ENCODE measurements at places on chromosomes 4 and X. TPM values are rescaled to one million over a fixed set of nuclear protein-coding genes. Genes with fewer than 3 reads are reported as not detected.

DNA sequence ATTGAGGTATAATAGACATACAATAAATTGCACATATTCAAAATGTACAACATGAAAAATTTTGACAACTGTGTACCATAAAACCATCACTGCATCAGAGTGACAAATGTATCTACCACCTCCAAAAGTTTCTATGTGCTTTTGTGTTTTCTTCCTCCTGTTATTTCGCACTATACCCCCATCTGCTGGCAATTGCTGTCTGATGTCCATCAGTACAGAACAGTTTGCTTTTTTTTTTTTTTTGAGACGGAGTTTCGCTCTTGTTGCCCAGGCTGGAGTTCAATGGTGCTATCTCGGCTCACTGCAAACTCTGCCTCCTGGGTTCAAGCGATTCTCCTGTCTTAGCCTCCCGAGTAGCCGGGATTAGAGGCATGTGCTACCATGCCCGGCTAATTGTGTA lies 154.3 kb upstream of the GIMD1 start:
- DNase-seq: no peak

The GATA1 gene
- 0.25 TPM for total RNA-seq

DNA sequence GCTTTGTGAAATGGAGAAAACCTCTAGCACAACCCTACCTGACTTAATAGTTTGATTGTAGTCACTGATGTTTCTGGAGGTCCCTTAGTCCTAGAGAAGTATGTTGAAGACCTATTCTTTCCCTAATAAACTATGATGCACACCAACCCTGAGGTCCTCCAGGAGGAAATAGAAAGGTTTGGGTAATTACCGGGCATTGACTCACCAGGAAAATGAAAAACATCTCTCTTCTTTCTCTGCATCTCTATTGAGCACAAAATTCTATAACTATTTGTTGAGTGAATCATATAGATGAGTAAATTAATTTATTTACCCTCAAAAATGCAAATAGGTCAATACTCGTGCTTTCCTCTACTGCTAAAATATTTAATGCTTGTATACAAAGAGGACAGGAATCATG lies 582.4 kb upstream of the FAM241A start:
- DNase-seq: no peak

The OPN1MW3 gene
- not detected for total RNA-seq

- DNase-seq: no peak
Measured at GRCh38 chr4:165398570-165398969, 19.8 kb downstream of the CPE start.

The IL9R gene
- 5.8 TPM for total RNA-seq

The CMC4 gene
- 7.6 TPM for total RNA-seq

The OTOP1 gene
- total RNA-seq: not detected

DNA sequence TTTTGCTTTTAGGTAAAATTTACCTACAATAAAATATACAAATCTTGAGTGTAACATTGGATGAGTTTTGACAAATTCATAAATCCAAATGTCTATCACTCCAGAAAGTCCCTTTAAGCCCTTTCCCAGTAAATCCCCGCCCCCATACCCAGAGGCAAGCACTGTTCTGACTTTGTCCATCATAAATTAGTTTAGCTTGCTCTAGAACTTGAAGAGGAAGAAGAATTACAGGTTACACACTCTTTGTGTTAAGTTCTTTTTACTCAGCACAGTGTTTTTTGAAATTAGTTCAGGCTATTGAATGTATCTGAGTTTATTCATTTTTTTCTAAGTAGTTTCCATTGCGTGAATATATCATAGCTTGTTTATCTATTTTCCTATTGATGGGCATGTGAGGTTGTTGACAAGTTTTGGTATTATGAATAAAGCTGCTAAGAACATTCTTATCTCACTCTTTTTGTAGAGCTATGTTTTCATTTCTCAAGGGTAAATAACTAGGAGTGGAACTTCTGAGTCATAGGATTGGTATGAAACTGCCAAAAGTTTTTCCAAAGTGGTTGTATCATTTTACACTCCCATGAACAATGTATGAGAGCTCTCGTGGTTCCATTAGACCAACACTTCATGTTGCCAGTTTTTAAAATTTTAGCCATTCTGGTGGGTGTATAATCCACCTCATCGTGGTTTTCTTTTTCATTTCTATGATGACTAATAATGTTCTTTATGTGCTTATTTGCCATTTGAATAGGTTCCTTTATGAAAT lies 22.4 kb upstream of the HPSE start:
- DNase-seq: peak; percentile 32

The DGKK gene
- not detected for total RNA-seq

The RHOXF1 gene
- total RNA-seq: not detected

DNA sequence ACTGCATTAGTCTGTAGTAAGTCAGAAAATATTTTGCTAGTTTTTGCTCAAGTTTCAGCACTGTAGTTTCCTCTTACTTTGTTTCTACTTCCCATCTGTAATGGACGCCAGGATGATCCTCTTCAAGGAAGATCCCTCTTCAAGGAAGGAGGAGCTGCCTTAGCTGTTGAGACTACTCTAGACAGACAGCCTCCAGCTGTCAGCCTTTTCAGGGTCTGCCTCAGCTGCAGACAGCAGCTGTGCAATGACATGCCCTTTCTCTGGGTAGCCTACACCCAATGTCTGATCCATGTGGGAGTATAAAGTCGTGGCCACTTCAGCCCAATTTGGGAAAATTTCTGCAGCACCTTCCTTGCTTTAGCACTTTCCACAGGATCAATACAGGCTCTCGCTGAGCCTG lies 281.0 kb upstream of the MAOA start:
- DNase-seq: no peak

- DNase-seq: no peak
Measured at GRCh38 chr4:11650801-11651596, 222.3 kb upstream of the HS3ST1 start.

- DNase-seq: no peak
Measured at GRCh38 chr4:109383823-109384222, 49.8 kb upstream of the SEC24B start.

DNA sequence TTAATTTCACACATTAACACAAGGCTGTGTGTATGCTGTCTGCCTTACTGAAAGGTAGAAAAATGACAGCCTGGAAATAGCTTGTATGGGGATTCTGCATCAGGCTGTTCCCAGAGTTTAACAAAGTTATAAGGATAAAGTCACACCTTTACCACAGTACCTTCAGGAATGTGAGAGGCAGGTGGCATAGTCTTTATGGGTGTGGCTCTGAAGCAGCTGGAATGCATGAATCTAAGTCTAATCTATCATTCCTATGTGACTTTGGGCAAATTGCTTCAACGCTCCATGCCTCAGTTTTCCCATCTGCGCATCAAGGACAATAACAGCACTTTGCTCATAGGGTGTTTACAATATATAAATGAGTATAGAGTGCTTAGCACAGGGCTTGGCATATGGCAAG lies 84.2 kb upstream of the EGFL6 start:
- DNase-seq: no peak

DNA sequence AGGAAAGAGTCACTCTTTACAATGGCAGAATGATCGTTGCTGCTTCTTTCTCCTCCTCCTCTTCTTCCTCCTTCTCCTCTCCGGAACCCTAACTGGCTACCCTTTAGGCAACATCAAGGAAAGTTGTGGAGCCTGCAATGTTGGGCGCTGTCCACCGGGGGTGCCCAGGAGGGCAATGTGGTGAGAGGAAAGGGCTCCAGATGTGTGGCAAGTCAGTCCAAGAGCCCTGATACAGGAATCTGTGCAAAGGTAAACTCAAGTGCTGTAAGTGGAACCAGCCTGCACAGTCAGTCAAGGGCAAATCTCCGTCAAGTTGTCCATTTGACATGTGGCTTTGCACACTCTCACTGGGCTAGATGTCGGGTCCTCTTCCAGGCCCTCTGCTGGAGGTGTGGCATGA lies 2.8 kb downstream of the RTL5 start:
- peak; percentile 27 for DNase-seq

- DNase-seq: no peak
Measured at GRCh38 chr4:3145234-3145924, 70.9 kb downstream of the HTT start.

DNA sequence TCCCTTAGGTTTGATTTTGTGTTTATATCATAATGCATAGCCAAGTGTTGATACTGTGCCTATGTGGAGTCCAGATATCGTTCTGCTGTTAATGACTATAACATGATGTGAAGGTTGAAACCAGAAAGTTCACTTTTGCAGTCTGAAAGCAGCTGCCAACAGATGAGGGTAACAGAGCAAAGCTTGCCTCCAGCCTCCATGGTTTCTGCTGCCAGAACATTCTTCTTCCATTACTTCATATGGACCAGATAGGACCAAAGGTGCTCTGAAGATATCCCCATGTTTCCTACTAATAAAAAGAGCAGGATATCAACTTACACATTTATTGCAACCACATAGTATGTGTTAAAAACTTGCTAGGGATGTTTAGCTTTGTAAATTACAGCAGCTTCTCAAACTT lies 394.1 kb downstream of the SPRY1 start:
- DNase-seq: no peak

The APLN gene
- total RNA-seq: 2.0 TPM

DNA sequence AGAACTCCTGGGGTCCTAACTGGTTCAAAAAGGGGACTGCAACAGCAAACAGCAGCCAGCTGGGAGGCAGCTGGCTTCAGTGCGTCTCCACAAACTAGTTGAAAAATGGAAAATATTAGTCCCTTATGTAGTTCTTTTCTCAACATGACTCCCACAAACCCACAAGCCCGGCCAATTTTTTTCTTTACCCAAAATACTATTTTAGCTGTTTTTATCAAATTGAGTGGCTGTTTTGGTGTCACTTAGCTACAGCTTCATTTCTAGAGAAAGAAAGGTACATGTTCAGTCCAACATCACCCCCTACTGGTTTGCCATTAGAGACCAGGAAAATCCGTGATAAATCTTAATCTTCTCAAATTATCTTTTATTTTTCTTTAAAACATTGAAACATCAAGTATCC lies 97.2 kb downstream of the GUCY2F start:
- no peak for DNase-seq

GRCh38 chr4:113499696-113500095 lies 261.8 kb downstream of the CAMK2D start:
- DNase-seq: no peak

- DNase-seq: no peak
Measured at GRCh38 chr4:175090116-175090515, 172.0 kb downstream of the ADAM29 start.

DNA sequence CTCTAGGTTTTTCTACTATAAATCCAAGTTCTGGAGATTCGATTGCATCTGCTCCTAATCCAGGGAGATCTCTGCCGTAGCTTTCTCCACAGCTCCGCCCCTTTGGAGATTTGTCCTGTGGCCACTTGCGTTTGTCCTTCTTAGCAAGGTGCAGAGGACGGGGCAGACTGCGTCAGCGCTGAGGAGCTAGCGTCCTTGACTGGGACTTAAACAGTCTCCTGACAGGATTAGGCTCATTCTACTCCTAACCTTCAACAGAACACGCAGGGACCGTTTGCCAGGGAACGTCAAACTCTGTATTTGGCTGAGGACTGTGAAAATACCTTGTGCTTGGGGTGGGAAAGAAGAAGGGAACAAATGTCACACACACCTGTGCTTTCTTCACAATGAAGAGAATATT lies 38.6 kb downstream of the SORBS2 start:
- no peak for DNase-seq

The ARX gene
- not detected for total RNA-seq

- no peak for DNase-seq
Measured at GRCh38 chrX:10021461-10022272, 54.5 kb downstream of the CLDN34 start.

GRCh38 chr4:4888695-4889094 lies 29.2 kb downstream of the MSX1 start:
- no peak for DNase-seq

The TMPRSS11E gene
- not detected for total RNA-seq

The NKX6-1 gene
- total RNA-seq: not detected

DNA sequence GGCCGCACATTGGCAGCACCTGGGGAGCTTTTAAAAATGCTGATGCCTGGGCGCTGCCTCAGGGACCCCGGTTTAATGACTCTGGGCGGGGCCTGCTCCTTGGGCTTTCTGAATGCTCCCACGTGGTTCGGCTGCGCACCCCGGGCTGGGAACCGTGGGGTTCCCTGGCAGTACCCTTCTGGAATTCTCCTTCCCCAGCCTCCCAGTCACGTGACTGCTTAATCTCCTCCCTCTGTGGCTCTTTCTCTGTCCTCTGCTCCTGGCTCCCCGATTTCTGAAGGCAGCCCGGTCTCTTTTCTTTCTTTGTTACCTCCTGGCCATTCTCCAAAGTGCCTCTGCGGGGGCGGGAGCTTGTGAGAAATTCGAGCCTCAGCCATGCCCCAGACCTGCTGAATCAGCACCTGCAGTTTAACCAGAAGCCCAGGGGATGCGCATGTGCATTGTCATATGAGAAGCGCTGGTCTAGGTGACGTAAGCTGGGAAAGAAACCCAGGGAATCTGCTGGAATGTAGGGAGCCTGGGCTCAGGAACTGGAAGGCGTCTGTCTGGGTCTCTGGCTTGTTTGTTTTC lies 16.6 kb downstream of the CLCN4 start:
- DNase-seq: no peak

DNA sequence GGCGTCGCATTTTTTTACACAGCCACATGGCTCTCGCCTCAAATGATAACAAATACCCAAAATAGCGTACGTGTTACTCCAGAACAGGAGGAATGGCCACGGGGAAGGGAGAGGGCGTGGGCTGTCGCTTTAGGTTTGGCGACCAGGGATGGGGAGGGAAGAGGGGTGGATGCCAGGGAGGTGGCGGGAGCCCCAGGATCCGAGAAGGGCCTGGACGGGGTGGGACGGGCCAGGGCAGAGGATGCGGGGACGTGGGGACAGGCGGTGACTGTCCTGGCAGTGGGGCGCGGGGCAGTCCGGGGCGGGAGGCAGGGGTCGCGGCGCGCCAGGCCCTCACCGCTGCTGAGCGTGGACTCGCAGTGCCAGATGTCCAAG lies 631 bp downstream of the TMEM47 start:
- DNase-seq: no peak

DNA sequence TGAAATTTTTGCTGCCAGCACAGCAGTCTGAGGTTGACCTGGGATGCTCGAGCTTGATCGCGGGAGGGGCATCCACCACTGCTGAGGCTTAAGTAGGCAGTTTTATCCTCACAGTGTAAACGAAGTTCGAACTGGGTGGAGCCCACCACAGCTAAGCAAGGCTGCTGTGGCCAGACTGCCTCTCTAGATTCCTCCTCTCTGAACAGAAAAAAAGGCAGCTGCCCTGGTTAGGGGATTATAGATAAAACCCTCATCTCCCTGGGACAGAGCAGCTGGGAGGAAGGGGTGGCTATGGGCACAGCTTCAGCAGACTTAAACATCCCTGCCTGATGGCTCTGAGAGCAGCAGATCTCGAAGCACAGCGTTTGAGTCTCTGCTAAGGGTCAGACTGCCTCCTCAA lies 314.6 kb downstream of the STPG2 start:
- no peak for DNase-seq
